ENCODE measurements at places on chromosomes 13 and 19. TPM values are rescaled to one million over a fixed set of nuclear protein-coding genes. Genes with fewer than 3 reads are reported as not detected.

Gene FFAR2
- 0.32 TPM for total RNA-seq

Gene LIN7B
- 92.8 TPM for total RNA-seq

Gene HSH2D
- total RNA-seq: 22.9 TPM

Gene OR10H1
- not detected for total RNA-seq

Gene PDE4C
- total RNA-seq: 18.3 TPM

Gene CD22
- 27.7 TPM for total RNA-seq

Gene CRLF1
- 6.0 TPM for total RNA-seq

Gene MIPEP
- 5.2 TPM for total RNA-seq

Gene SIGLEC14
- total RNA-seq: not detected

Gene C19orf67
- total RNA-seq: 1.1 TPM

Gene HAUS8
- total RNA-seq: 13.8 TPM

Gene ATXN8OS
- total RNA-seq: not detected

Gene ERICH4
- total RNA-seq: not detected

Gene GGN
- total RNA-seq: not detected

Gene ZIM2
- 0.16 TPM for total RNA-seq

Gene ADGRE3
- total RNA-seq: not detected

Gene OR7C1
- total RNA-seq: not detected

Gene NKPD1
- not detected for total RNA-seq

Gene CCDC169
- 0.48 TPM for total RNA-seq

Gene S1PR5
- total RNA-seq: not detected

Gene RXFP2
- not detected for total RNA-seq

Gene ZNF534
- total RNA-seq: not detected

Gene ZNF444
- total RNA-seq: 148 TPM

Gene SIGLEC12
- 0.41 TPM for total RNA-seq

Gene ACER1
- not detected for total RNA-seq

Gene NLRP13
- total RNA-seq: not detected

Gene ZNF235
- total RNA-seq: 7.1 TPM

Gene DKKL1
- not detected for total RNA-seq

Data from transverse colon (tissue), 4 donors.